Astrocyte of the spinal cord (primary cell): ENCODE measurements at places on chromosomes 3 and 15.

- DNase-seq, result no peak
Observed at GRCh38 chr3:195762249-195762585, 41.4 kb downstream of the MUC20 start.

DNA sequence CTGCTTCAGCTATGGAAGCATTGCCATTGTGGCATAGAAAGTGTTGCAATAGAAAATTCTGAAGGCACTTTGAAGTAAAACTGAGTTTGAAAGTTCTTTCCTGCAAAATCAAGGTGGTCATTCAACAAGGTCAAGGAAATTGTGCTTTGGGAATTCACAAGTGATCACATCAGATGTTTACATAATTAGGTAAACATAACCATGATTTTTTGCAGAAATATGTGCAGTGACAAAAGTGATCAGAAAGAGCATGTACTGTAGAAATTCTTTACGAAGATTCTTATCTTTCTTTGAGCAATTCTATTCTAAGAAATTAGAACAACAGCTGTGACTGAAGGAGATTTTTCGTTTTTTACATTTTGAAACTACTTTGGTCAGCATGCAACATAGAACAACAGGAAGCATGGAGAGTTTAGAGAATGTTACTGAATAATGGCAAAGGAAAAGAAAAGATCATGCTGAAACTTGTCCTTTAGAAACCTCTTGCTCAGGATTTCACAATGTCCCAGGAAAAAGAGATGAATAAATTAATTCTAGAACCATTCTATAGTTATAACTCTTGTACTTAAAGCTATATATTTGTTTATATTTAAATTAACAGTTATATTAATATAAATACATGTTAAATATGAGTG is 643.4 kb upstream of the ARPP21 start:
- no peak for DNase-seq

DNA sequence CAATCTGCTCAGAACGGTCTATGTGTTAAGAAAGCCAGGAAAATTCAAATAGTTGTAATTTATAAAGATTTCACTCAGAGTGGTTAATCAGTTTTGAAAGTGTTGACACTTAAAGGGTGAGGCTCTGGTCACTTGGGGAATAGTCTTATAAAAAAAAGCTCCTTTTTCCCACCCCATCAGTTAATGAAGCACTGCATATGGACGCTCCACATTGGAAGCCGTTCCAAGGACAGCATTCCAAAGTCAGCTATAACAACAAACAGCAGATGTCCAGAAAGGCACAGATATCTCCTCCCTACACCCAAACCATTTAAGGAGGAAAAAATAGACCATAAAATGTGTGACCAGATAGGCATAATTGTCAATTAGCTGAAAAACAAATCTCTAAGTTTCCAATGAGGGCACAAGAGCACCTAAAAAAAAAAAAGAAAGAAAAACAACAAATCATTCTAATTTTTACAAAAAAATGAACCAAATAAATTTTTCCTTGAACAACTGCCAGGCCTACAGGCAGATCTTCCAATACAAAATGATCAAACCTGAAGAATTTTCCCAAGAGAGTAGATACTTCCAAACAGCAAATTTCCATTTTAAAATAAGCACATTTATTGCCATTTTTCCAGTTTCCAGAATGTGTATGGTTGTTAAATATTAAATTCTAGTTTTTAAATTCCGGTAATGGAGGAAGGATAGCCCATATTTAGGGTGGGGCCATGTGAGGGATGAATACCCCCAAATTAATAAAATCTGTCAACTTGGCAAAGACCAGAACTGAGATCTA is 198.3 kb downstream of the ERC2 start:
- DNase-seq, result peak; percentile 8

- DNase-seq, result peak; percentile 58
Observed at GRCh38 chr3:94024385-94024784, 4.0 kb downstream of the STX19 start.

- DNase-seq, result no peak
Observed at GRCh38 chr3:156291272-156292123, 171.1 kb downstream of the KCNAB1 start.

DNA sequence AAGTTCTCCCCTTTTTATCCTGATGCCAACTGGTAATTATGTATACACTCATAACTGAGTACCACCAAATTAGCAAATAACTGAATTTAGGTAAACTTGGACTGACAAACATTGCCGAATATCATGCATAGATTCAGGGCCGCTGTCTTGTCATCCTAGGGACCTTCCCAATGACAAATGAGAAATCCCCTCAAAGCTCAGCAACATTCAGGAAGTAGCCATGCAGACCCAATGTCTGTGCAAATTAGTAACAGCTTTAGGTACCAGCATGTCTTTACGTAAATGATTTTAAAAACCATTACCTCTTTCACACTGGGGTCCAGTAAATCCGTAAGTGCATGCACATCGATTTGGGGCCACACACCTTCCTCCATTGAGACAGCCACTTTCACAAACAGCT is 49.5 kb downstream of the FBN1 start:
- no peak for DNase-seq

DNA sequence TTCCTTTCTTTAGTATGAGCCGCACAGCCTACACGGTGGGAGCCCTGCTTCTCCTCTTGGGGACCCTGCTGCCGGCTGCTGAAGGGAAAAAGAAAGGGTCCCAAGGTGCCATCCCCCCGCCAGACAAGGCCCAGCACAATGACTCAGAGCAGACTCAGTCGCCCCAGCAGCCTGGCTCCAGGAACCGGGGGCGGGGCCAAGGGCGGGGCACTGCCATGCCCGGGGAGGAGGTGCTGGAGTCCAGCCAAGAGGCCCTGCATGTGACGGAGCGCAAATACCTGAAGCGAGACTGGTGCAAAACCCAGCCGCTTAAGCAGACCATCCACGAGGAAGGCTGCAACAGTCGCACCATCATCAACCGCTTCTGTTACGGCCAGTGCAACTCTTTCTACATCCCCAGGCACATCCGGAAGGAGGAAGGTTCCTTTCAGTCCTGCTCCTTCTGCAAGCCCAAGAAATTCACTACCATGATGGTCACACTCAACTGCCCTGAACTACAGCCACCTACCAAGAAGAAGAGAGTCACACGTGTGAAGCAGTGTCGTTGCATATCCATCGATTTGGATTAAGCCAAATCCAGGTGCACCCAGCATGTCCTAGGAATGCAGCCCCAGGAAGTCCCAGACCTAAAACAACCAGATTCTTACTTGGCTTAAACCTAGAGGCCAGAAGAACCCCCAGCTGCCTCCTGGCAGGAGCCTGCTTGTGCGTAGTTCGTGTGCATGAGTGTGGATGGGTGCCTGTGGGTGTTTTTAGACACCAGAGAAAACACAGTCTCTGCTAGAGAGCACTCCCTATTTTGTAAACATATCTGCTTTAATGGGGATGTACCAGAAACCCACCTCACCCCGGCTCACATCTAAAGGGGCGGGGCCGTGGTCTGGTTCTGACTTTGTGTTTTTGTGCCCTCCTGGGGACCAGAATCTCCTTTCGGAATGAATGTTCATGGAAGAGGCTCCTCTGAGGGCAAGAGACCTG is 13.2 kb downstream of the GREM1 start:
- DNase-seq, result peak; percentile 56

DNA sequence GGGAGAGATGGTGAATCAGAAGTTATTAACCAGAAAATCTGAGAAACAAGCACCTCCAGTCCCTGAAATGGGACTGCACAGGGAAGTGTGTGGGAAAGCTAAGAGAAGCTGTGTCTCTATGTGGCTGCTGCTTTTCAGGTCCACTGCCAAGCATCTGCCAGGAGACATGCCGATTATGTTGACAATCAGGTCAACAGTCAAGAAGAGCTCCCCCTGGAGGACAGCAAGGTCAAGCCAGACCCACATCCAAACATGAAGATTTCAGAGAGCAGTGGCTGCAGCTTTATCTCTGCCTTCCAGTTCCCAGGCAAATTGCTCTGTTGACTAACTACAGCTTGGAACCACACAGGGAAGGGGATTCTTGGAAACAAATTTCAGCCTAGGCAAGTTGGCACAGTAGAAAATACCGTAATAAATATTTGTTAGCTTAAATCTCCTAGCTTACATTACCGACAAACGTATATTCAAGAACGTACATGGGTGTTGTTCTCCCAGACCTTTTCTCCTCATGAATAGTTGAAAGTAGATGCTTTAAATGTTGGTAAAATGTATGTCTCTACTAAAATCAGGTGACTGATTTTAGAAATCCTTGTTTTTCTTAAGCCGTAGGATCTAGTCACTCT is 394.5 kb upstream of the RARB start:
- DNase-seq, result no peak

DNA sequence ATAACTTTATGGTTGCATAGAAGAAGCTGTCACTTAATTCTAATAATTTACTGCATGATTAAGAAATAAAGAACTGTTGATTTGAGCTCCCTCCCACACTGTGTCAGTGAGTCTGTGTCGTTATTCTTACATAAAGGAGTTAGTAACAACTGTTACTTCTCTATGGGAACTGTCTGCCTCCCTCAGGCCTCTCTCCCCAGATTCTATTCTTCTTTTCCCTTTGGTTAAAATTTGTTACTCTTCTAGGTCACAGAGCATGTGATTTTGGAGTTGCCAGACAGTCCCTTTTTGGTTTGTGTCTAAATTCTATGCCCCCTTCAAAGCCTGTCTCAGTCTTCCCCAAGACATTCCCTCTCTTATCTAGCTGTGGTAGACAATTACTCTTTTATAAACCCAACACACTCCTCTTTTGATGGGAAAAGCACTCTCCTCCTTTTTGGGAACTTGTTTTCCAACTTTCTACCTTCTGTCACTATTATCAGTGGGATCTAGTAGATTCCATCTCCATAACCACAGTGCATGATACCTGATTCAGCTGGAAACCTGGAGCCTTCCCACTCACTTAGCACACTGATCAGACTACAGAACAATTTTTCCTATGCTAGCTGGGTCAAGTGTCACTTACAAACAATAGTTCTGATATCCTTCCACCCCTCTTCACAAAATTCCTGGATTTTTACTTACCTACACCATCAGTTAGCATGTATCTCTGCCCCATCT is 422.1 kb upstream of the TGFBR2 start:
- DNase-seq, result no peak

- DNase-seq, result no peak
Observed at GRCh38 chr3:118144919-118145318, 889.7 kb downstream of the IGSF11 start.

GRCh38 chr3:133843634-133844033 is 38.0 kb downstream of the SRPRB start:
- peak; percentile 70 for DNase-seq

DNA sequence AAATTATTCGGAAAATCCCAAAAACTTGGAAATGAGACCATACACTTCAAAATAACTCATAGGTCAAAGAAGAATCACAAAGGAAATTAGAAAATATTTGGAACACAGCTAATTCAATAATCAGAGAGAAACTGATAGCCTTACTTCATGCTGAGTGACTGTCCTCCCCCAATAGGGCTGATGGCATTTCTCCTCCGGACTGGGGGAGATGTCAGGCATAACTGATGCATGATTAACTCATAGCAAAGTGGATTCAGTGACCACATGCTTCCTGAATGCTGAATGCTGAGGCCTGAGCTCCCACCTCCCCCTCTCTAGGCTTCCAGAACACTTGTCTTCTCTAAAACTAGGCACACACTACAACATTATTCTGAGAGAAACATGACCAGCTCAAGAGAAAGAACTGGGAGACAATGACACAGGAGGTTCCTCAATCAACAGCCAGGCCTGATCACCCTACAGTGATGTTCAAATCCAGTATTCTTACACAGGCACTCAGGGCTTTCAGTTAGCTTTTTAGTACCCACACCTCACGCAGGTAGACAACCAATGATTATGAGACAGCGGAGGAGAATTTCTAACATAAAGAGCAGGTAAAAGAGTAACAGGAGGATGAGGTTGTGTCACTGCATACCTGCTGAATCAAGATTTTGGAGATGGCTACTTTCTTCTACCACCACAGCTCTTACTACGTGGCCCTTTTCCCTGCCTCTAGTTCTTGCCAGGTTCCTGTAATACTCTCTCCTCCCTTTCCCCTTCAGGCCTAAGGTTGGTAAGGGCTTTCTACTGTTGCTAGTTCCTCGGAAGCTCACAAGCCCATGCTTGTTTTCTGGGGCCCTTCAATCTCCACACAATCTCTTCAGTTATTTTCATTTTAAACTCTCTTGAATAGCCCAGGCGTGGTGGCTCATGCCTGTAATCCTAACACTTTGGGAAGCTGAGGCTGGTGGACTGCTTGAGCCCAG is 96.1 kb downstream of the FMN1 start:
- peak; percentile 79 for DNase-seq

- no peak for DNase-seq
Observed at GRCh38 chr15:62927836-62928235, 114.7 kb upstream of the TPM1 start.

- no peak for DNase-seq
Observed at GRCh38 chr3:78632925-78633553, 1134.8 kb downstream of the ROBO1 start.

- DNase-seq, result no peak
Observed at GRCh38 chr15:88624971-88625490, 3.9 kb downstream of the AEN start.

DNA sequence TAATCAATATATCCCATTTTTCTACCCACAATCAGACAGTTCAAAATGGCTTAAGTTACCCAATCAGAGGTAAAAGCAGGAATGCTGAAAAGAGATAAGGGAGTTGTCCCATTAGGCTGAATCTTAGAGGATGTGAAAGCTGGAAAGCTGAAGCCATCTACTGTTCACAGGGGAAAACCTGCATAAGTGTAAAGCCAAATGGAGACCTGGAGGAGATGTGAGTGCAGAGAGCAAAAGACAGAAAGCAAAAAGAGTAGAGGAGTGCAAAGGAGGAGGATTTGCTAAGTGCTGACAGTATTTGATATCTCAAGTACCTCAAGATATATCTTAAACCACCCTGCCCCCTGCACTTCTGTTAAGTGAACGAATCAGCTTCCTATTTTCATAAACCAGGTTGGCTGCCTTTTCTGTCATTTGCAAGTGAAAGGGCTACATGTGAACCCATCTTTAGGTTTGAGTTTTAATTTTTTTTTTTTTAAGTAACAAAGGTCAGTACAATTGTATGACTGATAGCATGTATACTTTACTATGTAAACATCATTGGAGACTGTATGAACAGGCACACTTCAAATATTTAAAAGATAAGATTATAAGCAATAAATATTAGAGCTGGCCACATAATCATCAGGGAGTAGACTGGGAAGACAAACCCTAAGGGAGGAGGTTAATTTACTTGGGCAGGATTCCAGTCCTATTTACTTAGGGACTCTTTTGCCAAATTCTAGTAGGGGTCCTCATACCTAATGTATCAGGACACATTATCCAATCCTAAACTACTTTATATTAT is 22.8 kb upstream of the P2RY1 start:
- no peak for DNase-seq

GRCh38 chr15:93164409-93164808 is 75.4 kb upstream of the RGMA start:
- no peak for DNase-seq

GRCh38 chr3:116046350-116046749 is 398.9 kb downstream of the LSAMP start:
- no peak for DNase-seq

DNA sequence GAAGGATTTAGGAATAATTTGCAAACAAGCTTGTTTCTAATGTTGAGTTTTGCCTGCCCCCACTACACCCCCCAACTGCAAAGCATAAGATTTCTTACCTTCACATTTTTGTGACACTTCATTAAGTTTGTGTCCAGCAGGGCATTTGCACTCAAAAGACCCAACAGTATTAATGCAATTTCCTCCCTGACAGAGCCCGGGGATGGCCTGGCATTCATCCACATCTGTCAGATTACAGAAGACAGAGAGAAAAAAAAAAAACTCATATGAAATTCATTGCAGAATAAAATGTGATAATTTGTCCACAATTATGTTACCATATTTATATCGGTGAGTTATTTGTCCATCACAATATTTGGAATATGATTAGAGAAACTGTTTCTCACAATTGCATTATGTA is 111.5 kb downstream of the FBN1 start:
- DNase-seq, result no peak
